WERI-Rb-1 (cell line): ENCODE measurements at places on chromosomes 16 and 17.

DNA sequence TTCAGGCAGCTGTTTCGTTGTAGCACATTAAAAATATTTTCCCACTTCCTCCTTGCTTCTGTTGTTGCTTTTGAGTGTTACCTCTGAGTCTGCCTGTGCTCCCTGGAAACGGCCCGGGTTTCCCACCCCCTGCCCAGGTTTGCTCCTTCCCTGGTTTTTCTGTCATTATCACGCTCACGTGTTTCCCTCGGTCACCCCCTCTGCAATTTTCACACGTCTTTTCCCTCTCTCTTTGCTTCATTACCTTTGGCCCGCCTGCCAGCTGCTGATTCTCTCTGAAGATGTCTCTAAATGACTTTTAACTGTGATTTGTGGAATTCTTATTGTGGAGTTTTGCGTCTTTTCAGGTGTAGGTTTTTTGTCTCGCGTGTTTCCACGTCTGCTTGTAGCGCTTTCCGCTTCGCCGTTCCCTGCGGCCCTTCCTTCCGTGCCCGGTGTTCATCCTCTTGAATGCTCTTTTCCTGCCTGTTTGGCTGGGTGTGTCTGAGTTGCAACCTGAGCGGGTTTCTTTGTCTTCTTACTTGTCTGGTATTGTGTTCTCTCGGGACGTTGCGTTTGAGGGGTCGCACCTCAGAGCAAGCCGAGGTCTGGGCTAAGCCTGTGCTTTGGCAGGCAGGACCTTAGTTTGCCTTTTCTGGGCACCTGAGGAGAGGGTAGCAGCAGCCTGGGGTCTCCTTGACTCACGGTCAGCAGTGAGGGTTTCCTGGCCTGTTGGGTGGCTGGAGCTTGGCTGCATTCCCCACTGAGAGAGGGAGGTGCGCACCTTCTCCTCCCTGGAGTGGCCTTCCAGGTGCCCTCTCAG, 96.3 kb upstream of the ZNF750 start:
- DNase-seq, result no peak

- no peak for DNase-seq
These were observed 33.1 kb downstream of the SHISA6 start for GRCh38 chr17:11274106-11274505.

DNA sequence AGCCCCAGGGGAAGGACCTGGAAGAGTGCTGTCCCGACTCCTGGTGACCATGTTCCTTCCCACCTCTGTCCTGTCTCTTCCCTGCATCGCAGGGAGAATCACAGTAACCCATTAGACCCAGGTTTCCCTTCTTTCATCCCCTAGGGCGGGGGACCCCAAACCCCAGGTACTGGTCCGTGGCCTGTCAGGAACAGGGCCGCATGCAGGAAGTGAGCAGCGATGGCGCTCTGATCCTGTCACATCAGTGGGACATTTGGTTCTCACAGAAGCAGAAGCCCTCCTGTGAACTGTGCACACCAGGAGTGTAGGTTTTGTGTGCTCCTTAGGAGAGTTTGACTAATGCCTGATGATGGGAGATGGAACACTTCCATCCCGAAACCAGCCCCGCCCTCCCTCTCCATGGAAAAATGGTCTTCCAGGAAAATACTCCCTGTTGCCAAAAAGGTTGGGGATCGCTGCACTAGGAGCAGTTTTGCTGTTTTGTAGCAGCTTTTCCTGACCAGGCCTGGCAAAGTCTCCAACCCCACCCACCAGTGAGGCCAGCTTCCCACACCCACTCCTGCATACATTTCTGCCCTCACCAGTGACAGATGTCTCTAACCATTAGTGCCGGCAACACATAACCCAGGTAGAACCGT, 10.5 kb downstream of the MNT start:
- no peak for DNase-seq

DNA sequence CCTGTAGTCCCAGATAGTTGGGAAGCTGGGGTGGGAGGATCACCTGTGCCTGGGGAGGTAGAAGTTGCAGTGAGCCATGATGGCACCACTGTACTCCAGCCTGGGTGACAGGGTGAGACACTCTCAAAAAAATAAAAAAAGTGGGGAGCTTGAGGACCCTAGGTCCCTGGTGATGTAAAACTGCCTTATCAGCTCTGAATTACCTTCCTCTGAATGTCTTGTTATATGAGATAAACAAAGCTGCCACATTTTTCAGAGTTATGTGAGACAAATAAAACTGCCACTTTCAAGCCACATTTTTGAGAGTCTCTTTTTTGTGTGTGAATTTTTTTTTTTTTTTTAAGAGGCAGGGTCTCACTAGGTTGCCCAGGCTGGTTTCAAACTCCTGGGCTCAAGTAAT, 32.0 kb upstream of the B4GALNT2 start:
- DNase-seq, result no peak

DNA sequence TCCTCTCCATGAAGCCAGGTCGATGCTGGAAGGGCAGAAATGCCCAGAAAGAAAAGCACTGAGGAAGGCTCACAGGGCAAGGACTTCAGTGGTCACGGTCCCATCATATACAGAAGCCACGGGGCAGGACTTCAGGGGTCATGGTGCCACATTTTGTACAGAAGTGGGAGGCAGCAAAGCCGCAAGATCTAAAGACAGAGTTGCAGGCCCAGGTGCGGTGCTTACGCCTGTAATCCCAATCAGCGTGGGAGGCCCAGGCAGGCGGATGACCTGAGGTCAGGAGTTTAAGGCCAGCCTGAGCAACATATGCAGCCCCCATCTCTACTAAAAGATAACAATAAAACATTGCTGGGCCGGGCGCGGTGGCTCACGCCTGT, 96.0 kb downstream of the NXN start:
- DNase-seq, result peak; percentile 31

DNA sequence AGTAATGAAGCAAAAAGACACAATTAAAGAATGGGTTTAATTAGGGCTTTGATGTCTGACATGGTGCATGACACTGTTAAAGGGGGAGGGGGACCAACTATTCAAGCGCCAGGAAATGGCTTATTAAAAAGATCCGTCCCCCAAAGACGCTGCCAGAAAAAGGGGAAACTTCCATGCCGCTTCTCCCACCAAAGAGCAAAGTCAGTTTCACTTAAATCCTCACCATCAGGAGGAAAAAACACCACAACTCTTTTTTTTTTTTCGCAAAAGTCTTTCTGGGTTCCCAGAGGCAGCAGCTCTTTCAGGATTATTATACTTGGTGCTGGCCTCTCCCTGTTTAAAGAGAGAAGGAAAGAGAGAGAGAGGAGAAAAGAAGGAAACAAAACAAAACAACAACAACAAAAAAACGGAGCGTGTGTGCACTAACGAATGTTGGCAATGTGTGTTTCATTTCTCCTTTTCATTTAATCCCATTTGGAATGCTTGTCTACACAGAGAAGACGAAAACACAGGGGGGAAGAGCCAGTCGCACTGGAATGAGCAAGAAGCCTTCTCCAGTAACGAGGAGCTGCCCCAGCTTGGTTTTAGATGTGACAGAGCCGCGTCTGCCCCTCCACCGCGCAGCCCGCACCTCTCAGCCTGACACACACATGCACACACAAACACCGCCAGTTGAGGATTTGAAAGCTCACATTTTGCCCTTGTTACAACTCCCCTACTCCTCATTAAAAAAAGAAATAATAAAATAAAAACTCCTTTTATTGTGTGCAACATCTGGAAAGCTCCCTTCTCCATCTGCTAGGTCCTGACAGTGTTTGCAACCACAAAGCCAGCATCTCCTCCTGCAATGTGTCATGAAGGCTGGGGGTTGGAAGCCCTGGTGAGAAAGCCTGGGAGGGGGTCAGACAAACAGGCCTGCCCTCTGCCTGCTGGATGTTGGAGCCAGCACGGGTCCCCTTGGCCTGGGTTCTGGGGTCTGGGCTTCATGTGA, 32.7 kb upstream of the AXIN2 start:
- DNase-seq, result no peak

- DNase-seq, result no peak
These were observed 16.2 kb downstream of the SAMD14 start for GRCh38 chr17:50113624-50114320.

DNA sequence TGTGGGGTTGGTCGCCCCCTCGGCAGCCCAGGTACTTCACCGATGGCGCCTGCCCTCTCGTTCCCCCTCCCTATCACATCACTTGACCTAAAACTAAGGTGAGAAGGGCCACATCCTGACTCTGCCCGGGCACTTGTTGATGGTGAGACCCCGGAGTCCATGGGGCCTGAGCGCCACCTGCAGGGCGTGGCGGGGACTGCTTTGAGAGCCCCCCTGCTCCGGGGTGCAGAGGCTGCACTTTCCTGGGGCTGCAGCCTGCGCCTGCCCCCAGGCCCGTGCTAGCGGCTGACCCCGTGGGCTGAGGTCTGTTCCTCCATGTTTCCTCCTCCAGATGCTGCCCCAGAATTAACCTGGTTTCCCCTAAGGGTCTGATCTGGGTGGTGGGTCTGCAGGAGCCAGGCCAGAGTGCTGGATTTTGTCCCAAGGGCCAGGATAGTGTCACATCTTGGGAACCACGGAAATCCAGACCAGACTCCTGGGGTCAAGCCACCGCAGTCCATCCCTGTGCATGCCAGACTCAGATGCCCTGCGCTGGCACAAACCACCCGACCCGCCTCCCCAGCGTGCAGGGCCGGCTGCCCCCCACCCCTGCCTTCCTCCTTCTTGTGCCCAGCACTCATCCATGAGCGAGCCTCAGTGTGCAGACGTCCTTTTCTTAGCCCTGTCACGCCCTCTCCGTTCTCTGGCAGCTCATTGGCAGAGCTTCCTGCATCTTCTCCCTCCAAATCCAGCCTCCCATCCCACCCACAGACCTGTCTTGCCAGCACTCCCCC, 2.7 kb downstream of the NDUFAF8 start:
- peak; percentile 85 for DNase-seq

GRCh38 chr17:71446645-71447437, 674.0 kb upstream of the SOX9 start:
- no peak for DNase-seq

- DNase-seq, result no peak
These were observed 21.1 kb upstream of the BRD7 start for GRCh38 chr16:50389900-50390299.

- DNase-seq, result peak; percentile 60
These were observed 11.0 kb downstream of the HEXIM2 start for GRCh38 chr17:45172541-45173286.

DNA sequence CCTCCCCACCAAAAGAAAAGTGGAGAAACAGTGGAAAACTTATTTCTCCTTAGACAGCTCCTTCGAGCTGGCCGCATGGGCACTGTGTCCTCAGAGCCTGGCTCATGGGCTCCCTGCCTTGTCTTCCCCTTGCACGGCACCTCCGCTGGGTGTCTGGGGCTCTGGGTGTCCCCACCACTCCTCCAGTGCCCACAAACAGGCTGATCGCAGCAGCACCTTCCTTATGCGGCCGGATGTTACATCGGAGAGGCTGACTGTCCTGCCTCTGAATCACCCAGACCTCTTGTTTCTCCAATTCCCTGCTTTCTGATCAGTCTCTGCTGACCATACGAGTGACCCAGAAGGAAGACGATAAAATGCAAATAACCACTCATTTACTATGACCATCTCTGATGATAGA, 121.7 kb downstream of the SLC39A11 start:
- no peak for DNase-seq

GRCh38 chr16:66375451-66375850, 9.0 kb downstream of the CDH5 start:
- no peak for DNase-seq
